ENCODE measurements at places on chromosomes 5 and 9.
A peak's percentile ranks its signal among the peaks of the same experiment; 100 is the strongest.

- DNase-seq, result no peak
Measured at GRCh38 chr5:130795037-130795436, 370.0 kb downstream of the HINT1 start.

DNA sequence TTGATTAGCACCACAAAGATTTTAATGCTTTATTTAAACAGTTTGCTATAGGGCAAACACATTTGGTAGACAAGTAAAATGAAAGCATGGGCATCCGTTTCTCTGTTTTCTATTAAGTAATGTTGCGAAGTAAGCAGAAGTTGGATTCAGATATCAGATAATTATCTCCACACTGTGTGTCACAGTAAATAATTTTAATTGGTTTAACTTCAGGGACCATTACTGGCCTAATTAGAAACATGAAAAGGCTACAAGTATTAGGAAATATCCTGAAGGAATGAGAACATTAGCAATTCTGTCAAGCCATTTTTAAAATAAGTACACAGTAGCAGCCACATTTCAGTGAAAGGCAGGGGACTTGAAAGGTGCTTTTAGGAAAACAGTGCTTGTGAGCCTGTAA is 975.4 kb downstream of the NR2F1-AS1 start:
- DNase-seq, result no peak

GRCh38 chr5:123450640-123451039 is 27.4 kb upstream of the CEP120 start:
- no peak for DNase-seq

- DNase-seq, result peak; percentile 75
Measured at GRCh38 chr5:151020304-151021110, at the start of gene GPX3. TSS of gene GPX3 (plus strand) at chr5:151020591. CDS start at chr5:151020655, 64 bp downstream.

- no peak for DNase-seq
Measured at GRCh38 chr5:156258934-156259333, 68.0 kb upstream of the SGCD start.

- no peak for DNase-seq
Measured at GRCh38 chr5:135441919-135442318, 5.2 kb downstream of the DCANP1 start.

DNA sequence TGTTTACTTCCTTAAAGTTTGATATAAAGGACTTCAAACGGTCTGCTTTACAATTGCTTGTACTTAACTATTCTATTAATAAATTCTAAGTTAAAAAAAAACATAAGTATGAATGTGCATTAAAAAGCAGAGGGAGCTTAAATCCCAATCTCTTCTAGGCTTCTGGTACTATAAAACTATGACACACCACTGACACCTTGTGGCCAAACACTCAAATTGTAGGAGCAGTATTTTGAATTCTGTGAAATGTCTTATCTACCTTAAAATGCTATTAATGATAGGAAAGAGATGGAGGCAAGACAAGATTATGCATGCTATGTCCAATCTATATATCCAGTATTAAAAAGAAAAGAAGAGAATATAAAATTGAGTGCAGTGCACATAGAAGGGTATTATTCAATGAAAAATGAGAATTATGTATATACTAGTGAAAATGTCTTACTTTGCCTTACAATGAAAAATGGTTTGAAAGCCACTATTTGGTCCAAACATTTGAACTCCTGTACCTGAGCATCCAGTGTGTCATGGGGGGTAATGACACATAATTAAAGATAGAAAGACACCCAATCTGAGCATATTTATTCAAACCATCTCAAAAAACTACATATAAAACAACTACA is 87.6 kb downstream of the ERP44 start:
- no peak for DNase-seq

- DNase-seq, result no peak
Measured at GRCh38 chr5:60410427-60410826, 289.5 kb downstream of the DEPDC1B start.

DNA sequence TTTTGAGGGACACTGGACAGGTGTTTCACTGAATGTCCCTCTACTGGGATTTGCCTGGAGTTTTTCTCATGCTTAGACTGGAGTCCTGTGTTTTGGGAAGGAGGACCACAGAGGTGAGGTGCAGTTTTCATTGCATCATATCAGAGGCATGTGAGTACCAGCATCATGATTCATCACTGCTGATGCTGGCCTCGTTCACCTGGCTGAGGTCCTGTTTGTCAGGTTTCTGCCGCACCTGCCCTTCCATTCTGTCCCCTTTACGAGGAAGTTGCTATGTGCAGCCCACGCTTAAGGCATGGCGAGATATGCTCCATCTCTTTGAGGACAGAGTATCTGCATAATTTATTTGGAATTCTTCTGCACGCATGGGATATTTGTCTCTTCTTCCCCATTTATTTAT is 162.1 kb downstream of the TENT4A start:
- no peak for DNase-seq

DNA sequence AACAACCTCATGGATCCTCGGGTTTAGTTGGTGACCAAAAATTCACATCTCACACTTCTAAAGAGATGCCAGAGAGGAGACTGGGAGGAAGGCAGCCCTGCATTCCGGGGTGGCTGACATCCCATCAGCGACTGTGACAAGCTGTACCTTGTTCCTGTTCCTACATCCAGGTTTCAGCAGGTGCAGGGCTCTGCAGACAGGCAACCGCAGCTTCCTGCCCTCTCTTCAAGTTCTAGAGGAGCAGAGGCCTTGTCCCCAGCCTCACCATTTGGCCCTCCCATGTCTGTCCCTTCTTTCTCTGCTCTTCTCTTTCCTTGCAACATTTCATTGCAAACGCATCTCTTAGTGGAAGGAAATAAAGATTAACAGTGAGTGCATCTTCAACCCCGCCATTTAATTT is 454.6 kb downstream of the IRX1 start:
- no peak for DNase-seq

GRCh38 chr5:159426694-159427093 is 96.4 kb upstream of the IL12B start:
- no peak for DNase-seq

DNA sequence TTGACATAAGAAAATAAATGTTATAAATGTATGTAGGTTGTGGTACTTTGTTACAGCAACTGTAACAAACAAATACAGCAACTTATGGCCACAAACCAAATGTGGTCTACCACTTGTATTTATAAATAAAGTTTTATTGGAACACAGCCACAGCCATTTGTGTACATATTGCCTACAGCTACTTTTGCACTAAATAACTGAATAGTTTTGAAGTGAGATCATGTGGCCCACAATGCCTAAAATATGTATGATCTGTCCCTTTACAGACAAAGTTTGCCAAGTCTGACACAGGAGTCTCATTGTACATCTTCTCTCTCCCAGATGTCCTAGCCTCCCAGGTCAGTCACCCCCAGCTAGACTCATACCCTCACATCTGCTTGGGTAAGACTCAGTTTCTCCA is 283.6 kb upstream of the PRDM9 start:
- DNase-seq, result no peak

DNA sequence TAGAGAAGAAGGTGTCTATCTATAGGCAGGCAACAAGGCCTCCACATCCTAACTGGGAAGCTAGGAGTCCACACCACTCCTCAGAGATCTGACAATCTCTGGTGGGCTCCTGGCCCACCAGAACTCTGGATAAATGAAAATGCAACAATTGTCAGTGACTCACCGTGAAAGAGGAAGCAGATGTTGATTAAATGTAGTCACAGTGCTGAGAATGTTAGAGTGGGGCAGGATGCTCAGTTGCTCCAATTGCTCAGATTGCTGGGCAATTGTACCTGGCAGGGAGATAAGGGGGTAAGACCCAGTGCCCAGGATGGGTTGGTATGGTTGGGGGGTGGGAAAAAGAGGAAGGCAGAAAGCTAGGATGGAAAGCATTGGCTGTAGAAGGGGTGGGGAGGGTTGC is 4.3 kb downstream of the CCL19 start:
- no peak for DNase-seq

DNA sequence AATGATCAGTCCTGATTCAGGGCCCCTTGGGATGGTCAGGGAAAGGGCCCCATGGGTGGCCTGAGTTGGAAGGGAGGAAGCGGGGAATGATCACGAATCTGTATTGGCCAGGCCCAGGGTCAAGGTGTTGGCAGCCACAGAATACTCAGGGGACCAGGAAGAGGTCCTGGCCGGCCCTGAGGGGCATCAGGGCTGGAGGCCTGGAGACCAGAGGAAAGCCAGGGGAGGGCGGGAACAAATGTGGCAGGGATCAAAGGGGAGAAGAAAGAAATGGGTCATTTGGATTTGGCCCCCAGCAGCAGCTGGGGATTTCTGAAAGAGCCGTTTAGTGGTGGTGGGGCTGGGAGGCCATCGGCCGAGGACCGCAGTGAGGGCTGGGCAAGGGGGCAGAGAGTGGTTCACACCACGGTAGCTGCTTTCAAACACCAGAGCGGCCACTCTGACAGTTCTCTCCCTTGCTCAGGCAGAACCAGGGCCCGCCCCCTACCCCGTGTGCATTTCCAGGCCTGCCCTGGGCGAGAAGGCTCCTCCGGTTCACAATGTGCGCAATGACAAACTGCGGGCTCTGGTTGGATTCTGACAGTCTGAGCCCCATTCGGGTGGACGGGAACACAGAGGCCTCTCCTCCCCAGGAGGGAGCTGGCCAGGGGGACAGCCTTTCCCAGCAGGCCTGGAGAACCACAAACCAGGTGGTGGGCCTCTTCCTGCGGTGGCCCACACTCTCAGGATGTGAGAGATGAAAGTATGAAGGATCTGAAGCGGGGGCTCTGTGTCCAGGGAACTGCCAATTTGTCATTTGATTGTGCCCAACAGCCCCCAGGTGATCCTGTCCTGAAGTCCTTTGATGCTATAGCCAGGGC is 220.3 kb upstream of the IER5L start:
- DNase-seq, result no peak

GRCh38 chr9:118761016-118761790 is 608.0 kb downstream of the BRINP1 start:
- no peak for DNase-seq

- DNase-seq, result no peak
Measured at GRCh38 chr9:134929193-134930158, 11.8 kb upstream of the FCN1 start.

GRCh38 chr5:66892716-66893115 is 296.5 kb downstream of the MAST4 start:
- no peak for DNase-seq

- no peak for DNase-seq
Measured at GRCh38 chr5:1917830-1918487, 35.2 kb upstream of the IRX4 start.

GRCh38 chr5:127280491-127281220 is 9.9 kb upstream of the MEGF10 start:
- DNase-seq, result no peak

DNA sequence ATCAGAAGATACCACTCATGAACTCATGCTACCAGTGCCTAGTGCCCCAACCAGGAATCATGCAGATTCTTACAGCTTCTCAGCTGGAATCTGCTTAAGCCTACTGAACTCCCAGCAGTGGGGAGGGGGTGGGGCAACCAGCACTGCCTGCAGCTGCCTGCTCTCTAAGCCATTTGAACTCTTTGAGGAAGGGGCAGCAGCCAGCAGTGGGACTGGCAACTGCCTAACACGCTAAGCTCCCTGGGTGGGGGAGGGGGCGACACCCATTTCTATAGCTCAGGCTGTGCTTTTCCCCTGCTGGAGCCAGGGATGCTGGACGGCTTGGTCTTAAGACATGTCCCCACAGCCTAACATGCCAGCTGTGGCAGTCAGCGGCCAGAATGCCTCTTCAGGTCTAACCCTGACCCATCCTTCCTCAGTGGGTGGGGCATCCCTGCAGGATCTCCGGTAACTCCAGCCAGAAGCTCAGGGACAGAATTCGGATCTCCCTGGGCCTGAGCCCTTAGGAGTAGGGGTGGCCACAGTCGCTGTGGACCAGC is 889.7 kb downstream of the CDH9 start:
- DNase-seq, result no peak

DNA sequence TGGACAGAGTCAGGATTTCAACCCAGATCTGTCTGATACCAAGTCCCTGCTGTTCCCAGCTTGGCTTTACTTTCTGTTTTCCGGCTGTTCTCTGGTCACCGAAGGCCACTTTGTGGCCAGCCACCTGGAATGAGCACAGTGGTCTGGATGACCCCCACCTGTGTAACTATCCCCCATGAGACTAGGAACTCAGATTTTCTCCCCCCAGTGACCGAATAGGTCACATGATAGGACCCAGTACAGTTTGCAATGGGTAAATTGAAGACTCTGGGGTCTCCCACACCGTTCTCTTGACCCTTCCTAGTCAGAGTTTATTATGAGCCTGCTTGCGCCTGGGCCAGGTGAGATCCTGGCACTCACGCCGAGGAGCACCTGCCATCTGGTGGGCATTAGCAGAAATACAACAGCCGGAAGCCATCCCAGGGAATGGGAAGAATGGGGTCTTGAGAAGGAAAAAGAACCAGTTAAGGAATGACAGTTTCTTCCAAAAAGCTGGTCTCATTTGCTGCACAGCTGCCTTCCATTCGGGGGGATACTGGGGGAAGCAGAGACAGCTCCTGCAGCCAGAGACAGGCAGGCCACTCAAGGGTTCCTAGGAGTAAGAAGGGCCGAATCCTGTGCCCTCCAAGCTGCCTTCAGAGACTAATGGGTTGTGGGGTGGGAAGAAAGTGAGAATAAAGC is 7.1 kb downstream of the PHYHD1 start:
- DNase-seq, result peak; percentile 47

DNA sequence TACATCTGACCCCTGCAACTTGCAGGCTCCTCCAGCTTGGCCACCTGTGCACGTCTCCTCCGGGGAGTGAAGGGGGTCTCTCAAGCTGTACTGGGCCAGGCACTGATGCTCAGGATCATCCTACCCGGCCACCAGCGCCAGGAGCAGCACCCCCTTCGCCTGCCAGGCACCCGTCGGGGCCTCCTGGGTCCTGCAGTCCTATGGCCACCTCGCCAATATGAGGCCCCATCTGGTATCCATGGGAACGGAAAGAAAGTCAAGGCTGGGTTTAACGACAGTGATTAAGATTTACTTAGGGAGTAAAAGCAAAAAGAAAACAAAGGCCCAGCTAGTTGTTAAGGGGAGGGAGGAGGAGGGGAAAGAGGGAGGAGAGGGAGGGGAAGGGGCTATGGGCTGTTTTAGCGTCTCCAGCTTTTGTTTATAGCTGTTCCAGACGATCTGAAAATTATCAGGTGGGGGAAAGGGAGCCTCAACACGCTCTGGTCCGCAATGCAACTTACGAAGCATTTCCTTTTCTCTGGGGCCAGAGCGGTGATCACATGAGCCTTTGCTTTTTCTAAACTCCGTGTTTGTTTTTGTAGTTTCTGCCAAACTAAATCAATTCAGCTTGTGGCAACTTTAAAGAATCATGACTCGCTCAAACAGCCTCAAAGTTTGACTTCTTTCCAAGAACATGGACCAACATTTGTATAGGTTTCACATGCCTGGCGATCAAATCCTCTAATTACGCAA is 132.4 kb downstream of the ROR2 start:
- peak; percentile 27 for DNase-seq

DNA sequence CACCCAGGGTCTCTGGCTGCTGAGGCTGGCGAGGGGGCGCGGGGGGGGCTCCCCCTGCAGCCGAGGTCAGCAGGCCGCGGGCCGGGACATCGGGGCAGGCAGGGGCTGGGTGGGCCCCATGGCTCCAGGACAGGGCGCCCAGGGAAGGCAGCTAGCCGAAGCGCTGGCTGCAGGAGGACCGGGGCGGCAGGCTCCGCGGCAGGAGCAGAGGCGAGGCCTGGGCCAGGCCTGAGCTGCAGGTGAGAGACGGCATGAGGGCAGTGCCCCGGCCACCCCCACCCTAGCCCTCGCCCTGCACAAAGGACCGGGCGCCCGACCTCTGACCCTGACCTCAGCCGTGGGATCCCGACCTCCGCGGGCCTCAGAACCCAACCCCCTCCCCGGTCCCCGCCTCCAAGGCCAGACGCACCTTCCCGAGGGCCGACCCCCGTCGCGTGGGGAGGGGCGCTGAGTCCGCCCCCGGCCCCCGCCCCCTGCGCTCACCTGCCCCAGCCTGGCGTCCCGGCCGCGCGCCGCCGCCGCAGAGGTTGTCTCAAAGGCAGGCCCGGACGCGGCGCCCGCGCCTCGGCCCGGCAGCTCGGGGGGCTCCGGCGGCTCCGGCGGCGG is 431 bp downstream of the RNF208 start:
- peak; percentile 62 for DNase-seq

All from progenitor cell of endocrine pancreas (in vitro differentiated cells).